ENCODE measurements at places on chromosomes 1 and 21.

DNA sequence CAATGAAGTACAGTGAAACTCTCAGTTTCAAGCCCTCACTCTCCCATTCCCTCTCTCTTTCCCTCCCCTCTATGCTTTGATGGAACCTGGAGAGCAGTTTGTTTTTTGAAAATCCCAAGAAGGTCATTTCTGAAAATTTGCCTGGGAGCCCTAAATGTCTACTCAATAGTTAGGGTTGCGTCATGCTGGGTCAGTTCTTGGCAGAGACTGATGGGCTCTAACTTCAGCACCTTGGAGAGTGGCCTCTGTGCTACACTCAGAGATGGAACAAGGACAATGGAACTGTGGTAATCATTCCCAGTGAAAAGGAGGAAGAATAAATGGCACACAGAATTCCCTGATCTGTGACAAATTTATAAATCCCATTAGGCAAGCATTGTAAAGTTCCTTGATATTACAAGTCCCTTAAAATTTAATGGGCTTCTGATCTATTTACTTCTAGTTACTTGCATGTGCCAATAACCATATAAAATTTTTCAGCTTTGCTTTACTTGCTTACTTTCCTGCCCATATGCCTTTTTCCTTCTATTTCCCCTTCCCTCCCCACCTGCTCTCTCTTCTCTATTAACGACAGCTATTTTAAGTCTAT, 182.9 kb upstream of the KCND3 start:
- DNase-seq = peak; percentile 40

- DNase-seq = no peak
Measured at GRCh38 chr1:211469938-211470529, 21.9 kb downstream of the RD3 start.

- no peak for DNase-seq
Measured at GRCh38 chr21:17693801-17694200, 81.1 kb upstream of the BTG3 start.

- no peak for DNase-seq
Measured at GRCh38 chr21:19993268-19993667, 1004.9 kb upstream of the NCAM2 start.

DNA sequence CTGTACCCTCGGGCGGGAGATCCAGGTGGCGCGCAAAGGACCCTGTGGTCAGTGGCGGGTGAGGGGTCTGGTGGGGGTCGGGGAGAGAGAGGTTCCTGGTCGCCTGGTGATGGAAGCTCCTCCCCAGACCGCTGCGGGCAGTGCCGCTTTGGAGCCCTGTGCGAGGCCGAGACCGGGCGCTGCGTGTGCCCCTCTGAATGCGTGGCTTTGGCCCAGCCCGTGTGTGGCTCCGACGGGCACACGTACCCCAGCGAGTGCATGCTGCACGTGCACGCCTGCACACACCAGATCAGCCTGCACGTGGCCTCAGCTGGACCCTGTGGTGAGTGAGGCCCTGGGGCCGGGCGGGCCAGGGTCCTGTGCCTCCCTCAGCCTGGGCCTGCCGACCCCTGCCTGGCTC, 23.5 kb downstream of the AGRN start:
- no peak for DNase-seq

- no peak for DNase-seq
Measured at GRCh38 chr21:46637952-46638746, 2.7 kb downstream of the PRMT2 start.

DNA sequence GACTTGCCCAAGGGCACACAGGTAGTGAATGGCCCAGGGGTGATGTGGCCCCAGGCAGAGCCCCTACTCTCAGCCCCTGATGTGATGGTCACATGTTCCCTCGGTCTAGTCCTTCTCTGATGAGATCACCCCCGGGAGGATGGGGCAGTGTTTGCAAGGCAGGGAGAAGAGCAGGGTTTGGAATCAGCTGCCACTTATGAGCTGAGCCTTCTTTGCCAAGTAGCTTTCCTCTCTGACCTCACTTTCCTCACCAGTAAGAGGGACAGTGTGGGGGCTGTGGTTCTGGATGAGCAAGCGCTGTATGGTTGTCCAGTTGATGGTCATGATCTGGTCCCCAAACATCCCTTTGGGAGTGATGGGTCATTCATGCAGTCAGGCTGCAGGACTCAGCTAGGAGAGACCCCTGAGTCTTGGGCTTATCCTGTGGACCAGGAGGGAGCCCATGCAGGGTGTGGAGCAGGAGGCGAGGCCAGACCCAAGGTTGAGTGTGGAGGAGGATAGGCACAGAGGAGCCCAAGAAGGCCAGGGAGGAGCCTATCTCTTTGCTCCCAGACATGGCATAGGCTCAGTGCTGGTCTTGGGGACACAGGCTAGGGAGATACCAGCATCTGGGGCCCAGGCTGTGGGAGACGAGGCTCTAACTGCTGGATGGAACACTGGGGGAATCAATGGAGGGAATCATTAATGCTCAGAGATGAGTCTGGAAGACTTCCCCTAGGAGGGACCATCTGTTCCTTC, 15.9 kb upstream of the PEAR1 start:
- DNase-seq = no peak

DNA sequence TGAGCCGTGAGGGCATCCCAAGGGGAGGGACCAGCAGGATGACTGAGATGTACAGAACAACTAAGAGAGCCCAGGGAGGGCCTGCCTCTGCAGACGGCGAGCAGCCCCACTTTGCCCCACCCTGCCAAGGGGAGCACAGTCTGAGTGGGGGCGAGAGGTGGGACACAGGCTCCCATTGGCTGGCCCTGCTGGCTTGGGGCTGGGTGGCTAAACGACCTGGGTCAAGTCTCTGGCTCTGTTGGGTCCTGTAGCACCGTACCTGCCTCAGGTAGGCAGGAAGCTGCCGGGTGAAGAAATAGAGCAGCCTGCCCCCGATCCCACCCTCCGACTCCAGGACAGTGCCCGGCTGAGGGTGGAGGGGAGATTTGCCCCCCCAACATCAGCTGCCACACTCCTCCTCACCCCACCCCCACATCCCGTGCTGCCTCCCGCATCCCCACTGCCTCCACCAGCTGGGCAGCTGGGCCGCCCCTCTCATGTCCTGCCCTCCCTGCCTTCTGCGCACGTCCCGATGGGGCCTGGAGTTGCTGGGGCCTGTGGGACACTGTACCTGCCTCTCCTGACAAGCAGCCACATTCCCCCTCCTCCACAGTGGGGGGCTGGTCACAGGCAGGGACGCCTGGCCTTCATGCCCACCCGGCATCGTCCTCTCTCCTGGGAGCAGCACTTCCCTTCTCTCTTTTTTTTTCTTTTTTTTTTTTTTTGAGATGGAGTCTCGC, 12.6 kb upstream of the PLEKHG5 start:
- no peak for DNase-seq

DNA sequence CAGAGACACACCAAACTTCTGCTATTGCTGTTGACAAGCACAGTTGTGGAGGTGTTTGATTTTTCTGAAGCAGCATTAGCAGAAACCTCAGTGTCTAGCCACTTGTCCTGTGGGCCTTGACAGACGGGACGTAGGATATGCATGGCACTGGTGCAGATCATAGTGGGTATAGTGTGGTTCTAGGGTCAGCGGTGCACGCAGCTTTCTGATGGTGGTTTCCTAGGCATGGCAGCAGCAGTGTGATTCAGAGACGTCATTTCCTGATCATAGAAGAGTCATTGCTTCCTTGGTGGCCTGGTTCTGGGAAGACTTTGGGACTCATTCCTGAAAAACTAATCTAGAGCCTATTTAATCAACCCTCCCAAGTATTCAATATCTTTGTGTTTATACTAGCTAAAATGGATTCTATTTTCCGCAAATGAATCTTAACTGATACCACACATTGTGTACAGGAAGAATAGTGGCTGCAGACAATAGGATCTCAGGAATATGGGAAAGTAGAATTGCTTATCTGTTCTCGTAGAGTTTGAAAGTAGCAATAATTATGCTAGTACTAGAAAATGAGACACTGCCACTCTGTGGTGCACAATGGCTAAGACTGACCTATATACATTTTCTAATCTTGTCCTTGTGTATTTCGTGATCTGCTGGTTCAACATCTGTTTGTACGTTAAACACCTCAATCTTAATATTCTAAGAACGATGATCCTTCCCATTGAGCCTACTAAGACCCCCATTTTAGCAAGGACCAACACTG, 2.8 kb upstream of the USP1 start:
- peak; percentile 40 for DNase-seq

DNA sequence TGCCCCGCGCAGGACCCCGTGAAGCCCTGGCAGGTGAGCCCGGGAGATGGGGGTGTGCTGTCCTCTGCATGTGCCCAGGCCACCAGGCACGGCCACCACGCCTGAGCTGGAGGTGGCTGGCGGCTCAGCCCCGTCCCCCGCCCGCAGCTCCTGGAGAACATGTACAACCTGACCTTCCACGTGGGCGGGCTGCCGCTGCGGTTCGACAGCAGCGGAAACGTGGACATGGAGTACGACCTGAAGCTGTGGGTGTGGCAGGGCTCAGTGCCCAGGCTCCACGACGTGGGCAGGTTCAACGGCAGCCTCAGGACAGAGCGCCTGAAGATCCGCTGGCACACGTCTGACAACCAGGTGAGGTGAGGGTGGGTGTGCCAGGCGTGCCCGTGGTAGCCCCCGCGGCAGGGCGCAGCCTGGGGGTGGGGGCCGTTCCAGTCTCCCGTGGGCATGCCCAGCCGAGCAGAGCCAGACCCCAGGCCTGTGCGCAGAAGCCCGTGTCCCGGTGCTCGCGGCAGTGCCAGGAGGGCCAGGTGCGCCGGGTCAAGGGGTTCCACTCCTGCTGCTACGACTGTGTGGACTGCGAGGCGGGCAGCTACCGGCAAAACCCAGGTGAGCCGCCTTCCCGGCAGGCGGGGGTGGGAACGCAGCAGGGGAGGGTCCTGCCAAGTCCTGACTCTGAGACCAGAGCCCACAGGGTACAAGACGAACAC, 1.8 kb downstream of the TAS1R3 start:
- DNase-seq = no peak
